ENCODE measurements at places on chromosomes 12 and 14. TPM values are rescaled to one million over a fixed set of nuclear protein-coding genes. Genes with fewer than 3 reads are reported as not detected.

GRCh38 chr14:93870377-93870776 is 56.8 kb upstream of the FAM181A start:
- no peak for DNase-seq

Gene APOF
- total RNA-seq, result not detected

Gene CLEC1A
- total RNA-seq, result 22.5 TPM

DNA sequence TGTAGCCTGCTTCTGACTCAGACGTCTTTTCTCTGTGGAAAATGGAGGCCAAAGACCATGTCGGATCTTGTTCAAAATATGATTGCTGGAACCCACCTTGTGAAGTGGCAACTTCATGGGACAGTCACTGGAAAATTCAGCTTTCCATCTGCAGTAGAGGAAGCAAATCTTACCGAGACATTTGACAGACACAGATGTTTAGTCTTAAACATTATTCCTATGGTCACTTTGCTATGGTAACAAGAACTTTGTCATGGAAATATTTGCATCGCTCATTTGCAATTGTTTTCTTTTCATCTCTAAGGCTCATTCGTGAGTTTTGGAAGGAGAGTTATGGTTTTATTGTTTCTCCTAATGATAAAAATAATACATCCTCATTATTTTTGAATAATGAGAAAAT is 98.3 kb upstream of the HIF1A start:
- DNase-seq, result peak; percentile 73

Gene PTCSC3
- not detected for total RNA-seq

Gene RPL10L
- total RNA-seq, result not detected

Gene PABPN1
- total RNA-seq, result 218 TPM

DNA sequence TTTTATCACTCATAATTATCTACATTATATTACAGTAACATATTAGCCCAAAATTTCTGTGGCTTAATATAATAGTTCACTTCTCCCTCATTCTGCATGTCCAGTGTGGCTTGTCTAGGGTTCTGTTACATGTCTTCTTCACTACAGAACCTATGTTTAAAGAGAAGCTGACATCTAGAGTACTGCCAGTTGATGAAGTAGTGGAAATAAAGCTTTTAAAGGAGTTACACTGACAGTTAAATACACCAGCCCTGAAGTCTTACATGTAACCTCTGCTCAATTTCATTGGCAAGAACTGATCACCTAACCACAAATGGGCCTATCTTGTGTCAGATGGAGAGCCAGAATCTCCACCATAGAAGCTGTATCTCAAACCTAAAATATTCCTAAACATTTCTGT is 32.9 kb downstream of the RPS6KA5 start:
- no peak for DNase-seq

- no peak for DNase-seq
Observed at GRCh38 chr12:95996034-95996658, at the start of gene HAL. TSS of gene HAL (minus strand) at chr12:95996344. CDS start at chr12:95995910, 434 bp downstream.

- DNase-seq, result no peak
Observed at GRCh38 chr12:54891717-54892478, 37.6 kb downstream of the MUCL1 start.

- DNase-seq, result no peak
Observed at GRCh38 chr12:25263594-25263993, 12.9 kb upstream of the KRAS start.

- DNase-seq, result no peak
Observed at GRCh38 chr14:32400480-32400879, 71.4 kb downstream of the AKAP6 start.

GRCh38 chr14:71552809-71553208 is 379.4 kb upstream of the RGS6 start:
- DNase-seq, result no peak

- DNase-seq, result no peak
Observed at GRCh38 chr12:43653289-43653915, 101.4 kb upstream of the ADAMTS20 start.

DNA sequence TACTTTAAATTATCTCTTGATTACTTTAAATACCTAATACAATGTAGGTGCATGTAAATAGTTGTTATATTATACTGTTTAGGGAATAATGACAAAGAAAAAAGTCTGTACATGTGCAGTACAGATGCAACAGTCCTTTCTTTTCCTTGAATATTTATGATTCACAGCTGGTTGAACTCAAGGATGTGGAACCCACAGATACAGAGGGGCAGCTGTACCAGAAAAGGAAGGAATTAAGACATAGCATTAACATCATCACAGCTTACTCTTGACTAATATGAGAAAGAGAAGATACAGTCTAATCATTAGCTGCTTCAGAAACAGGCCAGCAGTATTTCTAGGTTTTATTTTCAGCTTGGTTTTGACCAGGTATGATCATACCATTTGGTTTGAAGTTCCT is 34.7 kb upstream of the AP4S1 start:
- no peak for DNase-seq

Data from endothelial cell of umbilical vein (primary cell).